ENCODE measurements at places on chromosomes 5 and 9.

- no peak for DNase-seq
These were observed 362.9 kb downstream of the ARRDC3 start for GRCh38 chr5:91020065-91020800.

DNA sequence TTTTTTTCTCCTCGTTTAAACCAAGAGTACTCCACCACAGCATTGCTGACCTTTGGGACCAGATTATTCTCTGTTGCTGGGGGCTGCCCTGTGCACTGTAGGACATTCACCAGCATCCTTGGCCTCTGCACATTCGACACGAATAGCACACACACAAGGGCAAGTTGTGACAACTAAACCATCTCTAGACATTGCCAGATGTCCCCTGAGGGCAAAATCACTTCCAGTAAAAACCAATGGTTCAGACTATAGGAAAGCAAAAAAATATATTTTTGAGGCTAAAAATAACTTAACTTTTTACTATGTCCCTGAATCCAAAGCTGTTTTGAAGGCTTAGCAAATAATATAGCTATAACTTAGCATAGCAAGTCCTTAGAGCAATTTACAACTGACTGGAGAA, 65.9 kb downstream of the SEMA5A start:
- DNase-seq: no peak

GRCh38 chr5:174020928-174021304, 24.6 kb upstream of the NSG2 start:
- DNase-seq: no peak

- no peak for DNase-seq
These were observed 220.5 kb upstream of the ADRA1B start for GRCh38 chr5:159695741-159696294.

DNA sequence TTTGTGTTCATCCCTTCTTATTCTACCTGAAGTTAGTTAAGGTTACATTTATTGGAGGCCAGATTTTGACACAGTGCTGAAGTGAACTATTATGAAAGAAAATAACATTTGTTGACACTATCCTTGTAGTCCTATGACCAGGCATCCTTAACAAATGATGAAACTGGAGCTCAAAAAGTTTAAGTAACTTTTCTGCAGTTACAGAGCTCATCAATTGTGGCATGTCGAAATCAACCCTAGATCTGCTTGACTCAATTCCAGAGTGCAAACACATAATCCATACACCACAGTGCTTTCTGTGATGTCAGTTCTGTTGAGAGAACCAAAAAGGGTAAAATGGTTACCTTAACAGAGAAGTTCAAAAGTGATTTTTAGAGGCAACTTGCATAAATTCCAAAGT, 28.6 kb downstream of the KCNN2 start:
- no peak for DNase-seq

DNA sequence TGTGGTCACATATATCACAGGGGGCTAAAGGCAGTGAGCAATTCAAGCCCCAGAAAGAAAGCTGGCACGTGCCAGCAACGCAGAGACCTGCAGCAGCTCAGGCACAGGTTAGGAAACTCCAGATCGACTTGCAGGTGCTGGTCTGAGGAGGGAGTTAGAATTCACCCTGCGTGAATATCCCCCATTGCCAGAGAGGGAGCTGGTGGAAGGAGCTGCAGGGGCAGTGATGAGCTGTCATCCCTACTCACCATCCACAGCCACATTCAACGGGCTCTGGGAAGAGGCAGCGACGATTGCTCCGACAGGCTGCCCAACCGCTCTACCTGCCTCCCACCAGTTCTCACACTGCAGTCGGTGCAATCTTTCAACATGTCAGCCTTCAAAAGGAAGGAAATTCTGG, 40.8 kb upstream of the CLK4 start:
- no peak for DNase-seq

GRCh38 chr5:139140591-139141071, 57.5 kb downstream of the SIL1 start:
- DNase-seq: no peak

GRCh38 chr5:128494516-128494915, 43.5 kb downstream of the FBN2 start:
- DNase-seq: no peak

GRCh38 chr9:136153381-136154065, 34.8 kb upstream of the TMEM250 start:
- DNase-seq: no peak

GRCh38 chr5:163916376-163916775, 411.0 kb downstream of the MAT2B start:
- no peak for DNase-seq

DNA sequence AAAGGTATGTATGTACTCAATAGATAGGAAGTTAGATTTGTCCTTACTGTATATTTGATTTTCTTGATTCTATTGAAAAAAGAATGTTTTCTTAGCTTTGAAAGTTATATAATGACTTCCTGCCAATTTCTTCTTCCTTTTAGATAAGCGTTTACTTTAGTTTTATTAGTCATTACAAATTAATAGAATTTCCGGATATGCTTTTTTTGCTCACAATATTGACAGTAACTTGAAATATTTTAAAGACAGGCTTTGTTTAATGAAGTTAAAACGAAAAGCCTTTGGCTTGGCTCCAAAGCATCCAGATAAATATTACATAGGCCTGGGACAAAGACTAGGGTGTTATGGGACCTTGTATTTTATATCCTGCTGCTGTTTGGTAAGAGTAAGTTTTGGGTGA, 49.5 kb downstream of the CWC27 start:
- DNase-seq: no peak

DNA sequence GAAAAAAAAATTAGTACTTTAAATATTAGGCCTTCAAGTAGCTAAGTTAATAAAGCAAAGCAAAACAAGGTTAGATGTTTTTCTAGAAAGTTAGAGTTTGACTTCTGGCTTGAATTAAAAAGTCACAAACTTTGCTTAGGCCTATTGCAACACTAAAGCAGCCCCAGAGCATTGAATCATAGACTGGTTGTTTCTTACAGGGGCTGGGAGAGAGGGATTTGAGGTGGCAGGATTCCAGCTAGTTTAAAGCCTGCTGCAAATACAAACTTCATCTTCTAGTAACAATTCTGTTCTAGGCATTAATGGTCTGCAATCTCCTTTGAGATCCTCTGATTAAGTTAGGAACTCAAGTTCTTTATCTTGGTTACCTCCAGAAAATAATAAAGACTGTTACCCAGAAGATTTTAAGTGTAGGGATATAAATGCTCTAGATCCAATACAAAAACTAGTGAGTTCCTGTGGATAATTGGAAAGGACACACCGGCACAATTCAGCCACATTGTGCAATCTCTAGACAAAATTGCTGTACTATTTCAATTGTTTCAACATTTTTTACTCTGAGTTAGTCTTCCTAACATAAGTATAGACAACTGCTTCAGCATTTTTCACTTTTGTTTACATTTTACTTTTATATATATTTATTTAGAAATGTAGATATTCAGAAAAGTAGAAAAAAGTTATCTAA, 12.6 kb downstream of the OR13C5 start:
- DNase-seq: no peak

- DNase-seq: no peak
These were observed 20.9 kb upstream of the DPYSL3 start for GRCh38 chr5:147530530-147531389.

DNA sequence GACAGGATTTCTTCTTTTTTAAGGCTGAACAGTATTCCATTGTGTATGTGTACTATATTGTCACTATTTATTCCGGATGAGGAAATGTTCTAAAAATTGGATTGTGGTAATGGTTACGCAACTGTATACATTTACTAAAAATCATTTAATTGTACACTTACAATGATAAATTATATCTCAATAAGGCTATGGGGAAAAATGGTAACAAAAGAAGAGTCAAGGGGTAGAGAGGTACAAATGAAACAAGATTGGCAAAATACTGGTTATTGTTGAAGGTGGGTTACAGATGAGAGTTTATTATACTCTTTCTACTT, 62.3 kb upstream of the TNFAIP8 start:
- DNase-seq: no peak

DNA sequence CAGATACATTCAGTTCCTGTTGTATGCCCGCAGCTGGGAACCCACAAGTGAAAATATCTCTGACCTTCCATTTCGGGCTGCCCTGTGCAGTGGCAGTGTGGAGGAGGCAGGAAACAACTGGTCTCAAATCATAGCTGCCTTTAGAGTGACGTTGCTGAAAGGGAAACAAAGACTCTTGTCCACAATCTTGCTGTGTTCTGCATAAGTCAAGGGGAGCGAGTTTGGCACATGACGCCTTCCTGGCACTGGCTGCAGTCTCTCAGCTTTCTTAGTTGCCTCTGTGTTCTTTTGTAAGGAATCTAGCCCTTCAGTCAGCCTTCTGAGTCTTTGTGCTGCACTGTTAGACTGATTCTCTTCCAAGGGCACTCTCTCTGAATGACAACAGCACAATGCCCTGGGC, 24.0 kb downstream of the ADAMTS16 start:
- DNase-seq: no peak

- no peak for DNase-seq
These were observed 6.4 kb upstream of the PLPP1 start for GRCh38 chr5:55541056-55541635.

DNA sequence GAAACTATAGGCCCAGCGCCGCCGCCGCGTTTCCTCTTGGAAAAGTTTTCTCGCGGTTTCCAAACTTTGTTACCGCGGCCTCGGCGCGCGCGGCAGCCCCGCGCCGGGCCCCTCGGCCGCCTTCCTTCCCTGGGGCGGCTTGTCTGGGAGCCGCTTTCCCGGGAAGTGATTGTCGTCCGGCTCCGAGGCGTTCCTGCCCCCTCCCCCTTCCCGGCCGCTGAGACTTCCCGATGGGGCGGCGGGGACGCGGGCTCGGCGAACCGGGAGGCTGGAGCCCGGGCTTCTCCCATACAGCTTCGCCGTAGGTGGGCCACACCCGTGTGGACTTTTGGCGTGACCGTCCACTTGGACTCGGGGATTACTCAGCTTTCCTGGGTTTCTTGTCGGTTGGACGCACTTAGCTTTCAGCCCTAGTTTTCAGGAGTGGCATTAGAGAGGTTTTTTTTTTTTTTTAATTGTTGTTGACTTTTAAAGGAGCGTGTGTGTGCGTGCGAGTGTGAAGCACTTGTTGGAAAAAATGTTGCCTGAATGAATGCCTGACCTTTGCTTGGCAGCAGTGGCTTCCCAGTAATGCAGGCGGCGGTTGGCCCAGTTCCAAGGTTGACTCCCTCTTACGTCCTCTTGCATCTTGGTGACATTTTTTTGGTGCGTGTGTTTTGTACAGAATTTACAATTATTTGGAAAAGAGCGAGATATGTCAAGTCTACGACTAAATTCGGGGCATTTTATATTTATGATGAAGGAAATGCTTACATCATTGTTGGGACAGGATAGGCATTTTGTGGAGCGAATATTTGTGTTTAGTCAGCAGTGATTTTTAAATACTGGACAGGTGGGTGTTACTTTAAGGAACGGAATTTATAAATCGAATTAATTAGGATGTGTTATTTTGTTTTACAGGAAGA, 821 bp downstream of the CTNNA1 start:
- peak; percentile 23 for DNase-seq

DNA sequence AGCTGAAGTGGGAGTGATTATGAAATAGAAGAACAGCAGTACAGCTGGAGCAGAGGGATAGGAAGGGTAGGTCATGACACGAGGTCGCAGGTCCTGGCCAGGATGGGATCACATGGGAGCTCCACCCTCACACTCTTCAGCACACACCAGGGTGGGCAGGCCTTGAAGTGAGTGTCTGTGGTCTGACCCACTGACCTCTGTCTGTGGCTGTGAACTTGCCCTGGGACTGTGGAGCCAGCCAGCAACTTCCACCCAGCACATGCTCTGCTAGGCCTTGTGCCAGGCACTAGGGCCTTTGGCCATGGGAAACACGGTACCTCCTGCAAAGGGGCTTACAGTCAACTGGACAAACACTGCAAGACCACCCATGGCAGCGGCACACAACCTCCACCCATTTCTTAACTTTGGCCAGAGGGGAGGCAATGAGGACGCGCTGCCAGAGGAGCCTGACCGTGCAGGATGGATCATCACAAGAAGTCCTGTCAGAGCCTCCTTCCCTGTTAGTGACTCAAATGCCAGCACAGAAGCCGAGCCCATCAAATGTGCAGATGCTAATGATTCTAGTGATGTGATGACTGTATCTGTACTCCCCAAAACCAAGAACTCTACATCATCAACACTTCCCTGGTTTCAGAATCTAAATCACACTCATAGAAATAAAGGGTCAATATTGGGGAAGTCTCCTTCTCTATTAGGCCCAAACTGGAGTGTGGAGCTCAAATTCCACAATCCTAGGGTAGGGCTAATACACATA, 113.6 kb downstream of the DPYSL3 start:
- no peak for DNase-seq

DNA sequence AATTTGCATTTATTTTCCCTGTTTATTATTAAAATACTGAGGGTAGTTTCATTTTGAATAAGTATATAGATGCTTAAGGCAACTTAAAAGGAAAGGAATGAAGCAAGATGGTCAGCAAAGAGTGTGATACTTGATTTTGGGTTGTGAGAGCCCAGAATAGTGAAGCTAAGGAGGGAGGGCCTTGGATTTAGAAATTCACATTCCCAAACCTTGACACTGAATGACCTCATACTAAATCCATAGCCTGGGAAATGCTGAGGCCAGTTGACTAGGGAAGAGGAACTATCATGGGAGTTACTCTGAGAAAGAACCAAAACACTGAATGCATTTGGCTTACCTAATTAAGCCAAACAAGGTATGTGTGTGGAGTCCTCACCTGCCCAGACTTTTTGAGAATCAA, 292.5 kb downstream of the SPATA31D1 start:
- no peak for DNase-seq

DNA sequence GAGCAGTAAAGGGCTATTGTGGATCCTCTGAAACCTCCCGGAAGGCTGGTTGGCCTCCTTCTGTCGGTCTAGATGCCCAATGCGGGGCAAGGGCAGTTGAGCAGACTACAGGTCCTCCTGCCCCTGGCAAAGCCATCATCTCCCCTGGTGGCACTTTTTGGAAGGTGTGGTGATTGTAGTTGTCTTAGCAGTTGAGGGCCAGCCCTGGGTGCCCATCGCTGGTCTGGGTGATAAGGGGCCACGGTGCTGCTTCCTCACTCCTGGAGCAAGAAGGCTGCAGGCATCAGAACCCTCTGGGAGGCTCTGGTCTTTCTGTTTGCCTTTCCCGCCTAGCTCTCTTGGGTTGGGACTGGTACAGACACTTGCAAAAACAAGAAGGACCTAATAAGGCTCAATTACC, 63.8 kb downstream of the CYSTM1 start:
- DNase-seq: no peak

DNA sequence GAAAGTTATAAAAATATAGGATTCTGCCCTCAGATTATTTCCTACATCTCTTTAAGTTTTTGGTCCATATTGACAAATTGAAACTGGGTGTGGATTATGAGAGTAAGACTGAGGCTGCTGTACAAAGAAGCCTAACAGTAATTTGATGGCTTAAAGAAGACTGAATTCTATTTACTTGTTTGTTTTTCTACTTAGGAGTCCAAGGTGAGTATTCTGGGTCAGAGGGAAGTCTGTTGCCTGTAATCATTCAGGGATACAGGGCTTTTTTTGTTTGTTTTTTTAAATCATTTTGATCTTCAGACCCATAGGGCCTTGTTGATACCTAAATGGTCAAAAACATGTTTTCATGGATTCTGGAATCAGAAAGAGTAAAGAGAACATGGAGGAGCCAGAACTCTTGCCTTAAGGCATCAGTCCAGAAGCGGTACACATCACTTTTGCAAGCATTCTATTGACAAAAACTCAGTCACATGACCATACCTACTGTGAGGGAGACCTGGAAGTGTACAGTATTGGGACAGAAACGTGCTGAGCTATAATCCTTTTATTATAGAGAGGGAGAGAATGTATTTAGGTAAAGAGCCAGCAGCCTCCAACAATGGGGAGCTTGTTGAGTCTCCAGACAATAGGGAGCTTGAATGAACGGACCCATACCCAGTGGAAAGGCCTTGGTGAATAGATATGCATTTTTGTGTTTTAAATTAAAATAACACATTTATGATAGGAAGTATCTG, 102.7 kb downstream of the LRRC70 start:
- DNase-seq: no peak

- no peak for DNase-seq
These were observed 213.5 kb downstream of the PJA2 start for GRCh38 chr5:109196087-109196822.

Data from activated T-helper 9 cell treated with anti-CD3 and anti-CD28 coated beads, Interleukin-2, amount 50 U/mL, for 16 hours (primary cell).